ENCODE measurements at places on chromosomes 3 and 15.

- no peak for DNase-seq
Measured at GRCh38 chr3:69542089-69542804, 156.4 kb upstream of the FRMD4B start.

DNA sequence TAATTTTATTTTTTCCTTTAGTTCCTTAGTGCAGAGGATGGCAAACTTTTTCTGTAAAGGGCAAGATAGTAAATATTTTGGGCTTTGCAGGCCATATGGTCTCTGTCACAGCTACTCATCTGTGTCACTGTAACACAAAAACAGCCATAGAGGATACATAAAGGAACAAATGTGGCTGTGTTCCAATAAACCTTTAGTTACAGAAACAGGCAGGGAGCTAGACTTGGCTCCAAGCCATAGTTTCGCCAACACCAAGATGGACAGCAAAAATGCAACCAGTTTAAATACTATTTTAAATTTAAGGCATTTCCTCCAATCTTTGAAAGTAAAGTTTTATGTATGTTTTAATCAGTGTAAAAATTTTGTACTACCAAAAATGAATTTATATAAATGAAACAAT lies 753.4 kb downstream of the FHIT start:
- DNase-seq: no peak

DNA sequence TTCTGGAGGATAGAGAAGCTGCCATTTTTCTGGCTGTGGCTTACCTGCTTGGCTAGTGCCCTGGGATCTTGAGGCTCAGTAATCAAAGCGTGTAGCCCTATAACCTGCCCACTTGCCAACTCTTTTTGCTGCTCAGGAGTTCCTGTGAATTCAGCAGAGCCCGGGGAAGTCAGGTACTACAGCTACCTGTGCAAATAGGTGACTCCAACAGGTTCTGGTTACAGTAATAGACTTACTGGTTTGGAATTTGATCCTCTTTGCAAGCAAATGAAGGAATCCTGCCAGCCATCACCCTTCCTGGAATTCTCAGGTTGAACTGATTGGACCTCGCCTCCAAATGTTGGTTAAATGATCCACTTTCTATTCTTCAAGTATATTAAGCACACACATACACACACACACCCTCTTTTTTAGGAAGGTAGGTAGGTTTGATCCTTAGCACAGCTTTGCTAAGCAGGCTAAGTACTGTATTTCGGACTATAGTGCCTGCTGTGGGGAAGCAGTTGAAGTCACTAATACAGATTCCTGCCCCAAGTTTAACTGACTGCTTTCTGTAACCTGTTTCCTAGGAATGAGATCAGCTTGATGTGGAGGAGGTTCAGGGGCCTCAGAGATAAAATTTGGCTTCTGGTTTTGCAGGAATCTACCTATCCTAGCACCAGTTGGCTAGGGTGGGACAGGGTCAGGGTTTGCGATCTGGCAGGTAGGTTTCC lies 2.3 kb downstream of the PPCDC start:
- DNase-seq: no peak

GRCh38 chr3:116298151-116298550 lies 147.1 kb downstream of the LSAMP start:
- DNase-seq: no peak

DNA sequence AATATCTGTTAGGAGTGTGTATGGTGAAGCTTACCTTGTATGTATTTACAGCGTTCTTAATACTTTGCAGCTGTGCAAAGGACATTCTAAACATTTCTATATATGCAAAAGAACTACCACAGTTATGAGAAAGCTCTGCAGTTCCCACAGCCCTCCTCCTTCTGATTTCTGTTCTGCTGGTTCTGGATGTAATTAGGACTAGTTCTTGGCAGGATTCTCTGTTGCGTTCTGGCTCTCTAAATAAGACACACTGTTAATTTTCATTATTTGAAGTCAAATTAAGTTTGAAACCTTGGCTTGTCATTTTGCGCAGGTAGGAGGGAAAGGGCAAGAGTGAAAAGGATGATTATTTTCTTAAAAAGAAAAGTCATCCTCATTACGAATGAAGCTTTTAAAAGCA lies 76.4 kb downstream of the FNDC3B start:
- DNase-seq: no peak

DNA sequence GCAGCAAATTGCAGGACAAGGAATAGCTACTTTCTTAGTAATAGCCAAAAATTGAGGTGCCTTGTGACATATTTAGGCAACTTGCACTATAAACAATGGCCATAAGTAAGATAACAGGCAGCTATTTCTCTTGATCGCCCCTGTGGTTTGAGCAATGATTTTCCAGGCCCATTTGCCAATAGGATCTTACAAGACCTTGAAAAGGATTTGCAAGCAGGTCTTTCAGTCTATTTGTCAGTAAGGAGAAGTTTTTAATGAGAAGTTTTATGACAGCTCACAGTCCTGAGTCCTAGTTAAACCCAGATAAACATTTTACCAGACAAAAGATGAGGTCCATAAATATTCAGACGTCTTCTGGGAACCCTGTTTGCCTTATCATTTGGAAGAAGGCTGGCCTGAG lies 645.5 kb downstream of the RBMS3 start:
- no peak for DNase-seq

- DNase-seq: no peak
Measured at GRCh38 chr15:56148064-56148463, 95.6 kb downstream of the RFX7 start.

DNA sequence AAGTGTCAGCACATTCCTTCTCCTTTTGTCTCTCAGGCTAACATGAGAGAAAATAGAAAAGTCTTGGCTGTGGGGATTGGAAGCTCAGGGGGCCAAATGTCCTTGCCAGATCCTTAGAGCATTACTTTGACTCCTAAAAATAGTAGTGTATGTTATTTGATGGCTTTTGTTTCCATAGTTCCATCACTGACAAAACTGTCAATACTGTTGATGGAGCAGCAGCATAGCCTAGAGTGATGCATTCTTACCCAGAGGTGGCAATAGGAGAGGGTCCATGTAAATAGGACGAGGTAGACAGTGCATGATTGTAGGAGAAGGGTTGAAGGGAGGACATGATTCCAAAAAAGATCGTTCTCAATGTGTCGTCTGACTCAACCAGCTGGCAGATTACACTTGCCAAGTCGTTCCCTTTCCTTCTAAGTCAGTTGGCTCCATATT lies 282.7 kb upstream of the TPRG1 start:
- no peak for DNase-seq

- DNase-seq: no peak
Measured at GRCh38 chr3:84096188-84096587, 862.6 kb upstream of the CADM2 start.

Data from stimulated activated CD4-positive, alpha-beta T cell treated with anti-CD3 and anti-CD28 coated beads, Interleukin-2, amount 100 ng/mL, for 4 hours (primary cell).